ENCODE measurements at places on chromosomes 2 and 18.

- peak; percentile 66 for DNase-seq
These were observed at the start of gene TGFBRAP1 for GRCh38 chr2:105329561-105330495. TSS of gene TGFBRAP1 (minus strand) at chr2:105329735. CDS start at chr2:105308301, 21,434 bp downstream.

- no peak for DNase-seq
These were observed 194.9 kb downstream of the CTIF start for GRCh38 chr18:48733643-48734253.

GRCh38 chr2:42706836-42707235, 57.1 kb downstream of the OXER1 start:
- DNase-seq: no peak

DNA sequence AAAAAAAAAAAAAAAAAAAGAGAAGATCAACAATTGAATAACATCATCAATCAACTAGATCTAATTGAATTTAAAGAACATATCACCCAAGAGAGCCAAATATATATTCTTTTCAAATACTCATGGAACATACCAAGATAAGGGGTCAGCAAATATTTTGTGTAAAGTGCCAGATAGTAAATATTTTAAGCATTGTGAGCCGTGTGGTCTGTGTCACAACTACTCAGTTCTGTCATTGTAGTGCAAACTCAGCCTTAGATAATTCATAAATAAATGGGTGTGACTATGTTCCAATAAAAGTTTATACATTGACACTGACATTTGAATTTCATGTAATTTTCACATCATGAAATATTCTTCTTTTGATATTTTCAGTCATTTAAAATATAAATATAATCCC, 45.9 kb downstream of the OTX1 start:
- DNase-seq: no peak

GRCh38 chr2:149739171-149739882, 151.8 kb upstream of the MMADHC start:
- peak; percentile 63 for DNase-seq

GRCh38 chr2:29347774-29348461, 232.7 kb downstream of the CLIP4 start:
- no peak for DNase-seq

DNA sequence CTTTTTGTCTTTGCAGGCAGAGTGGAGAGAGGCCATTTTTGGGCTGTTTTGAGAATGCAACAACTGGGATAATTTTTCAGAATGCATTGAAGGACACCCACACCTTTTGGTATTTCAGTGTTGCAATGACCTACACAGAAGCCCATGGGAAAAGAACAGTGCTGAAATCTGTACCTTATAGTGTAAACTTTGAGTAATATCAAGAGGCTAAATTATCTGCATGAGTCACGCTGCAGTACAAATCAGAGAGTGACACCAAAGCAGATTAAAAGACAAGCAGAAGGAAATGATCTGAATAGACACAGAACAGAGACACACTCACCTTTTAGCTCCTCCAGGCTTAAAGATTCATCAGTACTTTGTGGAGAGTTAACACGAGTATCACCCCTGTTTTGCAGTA, 265.3 kb downstream of the PAX3 start:
- DNase-seq: peak; percentile 11

DNA sequence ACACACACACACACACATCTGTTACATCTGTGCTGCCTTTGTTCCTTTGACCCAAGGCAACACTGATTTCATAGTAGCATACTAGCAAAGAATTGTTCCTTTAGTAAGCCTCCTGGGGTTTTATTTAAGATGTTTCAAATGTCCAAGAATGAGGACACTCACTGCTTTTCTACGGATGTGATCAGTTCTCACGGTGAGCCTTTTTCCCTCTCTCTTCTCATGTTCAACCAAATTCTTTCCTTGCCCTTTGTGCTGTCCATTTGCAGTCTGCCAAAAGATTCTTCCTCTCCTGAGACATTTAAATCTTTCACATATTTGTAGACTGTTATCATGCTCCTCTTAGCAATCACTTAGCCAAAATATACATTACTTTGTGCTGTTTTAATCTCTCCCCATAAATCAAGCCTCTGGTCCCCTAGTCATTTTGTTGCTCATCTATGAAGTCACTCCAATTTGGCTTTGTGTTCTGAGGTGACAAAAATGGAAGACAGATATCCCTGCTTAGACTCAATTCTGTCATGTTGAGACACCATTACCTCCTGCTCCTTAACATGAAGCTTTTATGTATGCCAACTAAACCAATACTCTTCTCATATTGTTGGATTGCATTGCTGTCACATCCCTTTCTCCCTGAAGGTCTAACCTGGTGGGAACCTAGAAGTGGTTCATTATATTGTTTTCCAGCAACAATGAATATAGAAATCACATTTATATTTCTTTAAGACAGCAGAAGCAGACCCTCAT, 1605.3 kb upstream of the ACVR2A start:
- peak; percentile 95 for DNase-seq

DNA sequence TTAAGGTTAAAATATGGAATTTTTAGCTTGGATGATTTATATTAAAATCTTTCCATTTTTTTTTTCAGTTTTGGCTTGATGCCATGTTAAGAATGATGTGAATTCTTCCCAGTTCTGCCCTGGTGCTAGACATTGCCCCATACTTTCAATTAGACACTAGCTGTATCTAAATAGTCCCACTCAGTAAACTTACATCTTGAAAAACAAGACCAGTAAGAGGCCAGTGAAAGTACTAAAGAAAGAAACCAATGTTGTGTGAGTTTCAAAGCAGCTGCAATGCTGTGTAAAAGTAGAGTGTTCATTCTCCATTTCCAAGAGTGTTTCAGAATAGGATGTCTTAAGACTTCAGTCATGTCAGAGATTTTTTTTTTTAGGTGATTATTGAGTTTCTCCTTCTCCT, 40.0 kb upstream of the CYBRD1 start:
- peak; percentile 4 for DNase-seq

DNA sequence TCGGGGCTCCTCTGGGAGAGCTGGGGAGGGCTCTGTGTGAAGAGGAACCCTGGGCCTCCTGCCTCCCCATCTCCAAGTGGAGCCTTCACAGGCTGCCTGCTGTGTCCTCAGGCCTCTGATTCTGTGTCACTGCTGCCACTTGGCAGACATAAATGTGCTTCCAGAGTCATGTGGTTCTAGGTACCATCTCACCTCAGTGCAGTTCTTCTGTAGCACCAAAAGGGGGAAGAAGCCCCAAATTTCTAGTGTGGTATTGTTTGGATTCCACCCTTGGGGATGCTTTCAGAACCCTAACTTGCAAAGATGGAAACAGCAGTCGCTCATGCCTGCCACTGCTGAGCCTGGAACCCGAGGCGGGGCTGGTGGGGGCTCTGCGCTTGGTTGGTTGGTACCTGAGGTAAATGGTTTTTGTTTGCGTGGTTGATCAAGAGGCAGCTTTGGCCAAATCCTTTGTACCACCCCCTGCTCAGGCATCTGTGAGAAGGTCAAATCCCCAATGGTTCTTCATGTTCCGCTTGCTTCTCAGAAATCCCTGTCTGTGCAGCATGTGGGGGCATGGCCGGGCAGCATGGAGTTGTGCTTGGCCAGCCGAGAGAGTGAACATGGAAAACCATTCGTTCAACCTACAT, 27.5 kb downstream of the COA5 start:
- DNase-seq: no peak
